ENCODE measurements at places on chromosomes 5 and 9.

DNA sequence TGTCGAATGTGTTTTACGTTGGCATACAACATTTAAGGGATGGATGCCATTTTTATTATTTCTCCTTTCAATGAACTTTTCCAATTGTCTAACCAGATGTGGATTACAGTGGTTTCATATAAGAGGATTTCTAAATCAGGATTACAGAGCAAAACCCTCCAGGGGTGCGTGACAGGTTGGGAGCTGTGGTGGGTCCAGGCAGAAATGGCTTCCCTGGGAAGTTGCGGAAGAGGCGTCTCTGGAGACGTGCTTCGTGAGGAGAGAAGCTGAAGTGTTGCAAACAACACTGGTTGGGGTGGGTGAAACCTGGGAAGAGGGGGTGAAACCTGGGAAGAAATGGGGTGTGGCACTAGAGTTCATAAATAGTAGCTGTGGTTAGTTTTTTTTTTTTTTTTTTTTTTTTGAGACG, 4.5 kb upstream of the RPL26L1 start:
- no peak for DNase-seq

DNA sequence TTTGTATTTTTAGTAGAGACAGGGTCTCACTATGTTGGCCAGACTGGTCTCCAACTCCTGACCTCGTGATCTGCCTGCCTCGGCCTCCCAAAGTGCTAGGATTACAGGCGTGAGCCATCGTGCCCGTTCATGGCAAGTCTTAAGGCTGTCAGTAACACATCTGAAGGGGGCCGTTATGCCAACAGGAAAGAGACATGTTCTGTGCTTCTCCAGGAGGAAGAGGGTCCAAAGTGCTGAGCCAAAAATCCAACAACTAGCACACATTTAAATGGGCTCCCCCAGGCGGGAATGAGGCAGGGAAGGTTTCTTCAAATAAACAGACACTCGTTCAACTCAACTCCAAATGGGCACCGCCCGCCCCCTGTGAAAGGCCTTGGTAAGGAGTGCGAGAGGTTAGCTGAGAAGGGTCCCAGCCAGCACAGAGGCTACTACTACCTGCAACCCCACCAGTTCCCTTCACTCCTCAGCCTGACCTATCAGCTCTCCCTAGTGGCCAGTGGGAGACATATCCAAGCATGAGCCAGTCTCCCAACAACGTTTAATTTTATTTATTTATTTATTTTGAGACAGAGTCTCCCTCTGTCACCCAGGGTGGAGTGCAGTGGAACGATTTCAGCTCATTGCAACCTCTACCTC, 84.1 kb upstream of the DMRT1 start:
- no peak for DNase-seq

- DNase-seq: peak; percentile 61
These were observed 11.7 kb downstream of the MED7 start for GRCh38 chr5:157130925-157131324.

- no peak for DNase-seq
These were observed 75.3 kb upstream of the IL12B start for GRCh38 chr5:159405611-159406031.

DNA sequence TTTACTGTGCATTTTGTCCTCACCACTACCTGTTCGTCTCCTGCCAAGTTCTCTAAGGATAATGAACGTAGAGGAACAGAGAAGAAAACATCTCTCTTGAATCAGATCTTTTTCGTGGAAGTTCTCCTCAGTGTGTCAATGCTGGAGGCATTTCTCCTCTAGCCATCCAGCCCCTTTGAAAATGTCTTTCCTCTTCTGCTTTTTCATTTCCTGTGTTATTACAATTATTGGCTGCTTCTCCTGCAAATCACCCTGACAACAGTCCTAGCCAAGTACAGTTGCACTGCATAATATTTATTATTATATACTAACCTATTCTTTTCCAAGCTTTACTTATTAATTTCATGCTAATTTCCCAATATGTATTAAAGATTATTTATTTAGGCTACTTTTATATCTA, 61.8 kb upstream of the TRPM3 start:
- DNase-seq: no peak

DNA sequence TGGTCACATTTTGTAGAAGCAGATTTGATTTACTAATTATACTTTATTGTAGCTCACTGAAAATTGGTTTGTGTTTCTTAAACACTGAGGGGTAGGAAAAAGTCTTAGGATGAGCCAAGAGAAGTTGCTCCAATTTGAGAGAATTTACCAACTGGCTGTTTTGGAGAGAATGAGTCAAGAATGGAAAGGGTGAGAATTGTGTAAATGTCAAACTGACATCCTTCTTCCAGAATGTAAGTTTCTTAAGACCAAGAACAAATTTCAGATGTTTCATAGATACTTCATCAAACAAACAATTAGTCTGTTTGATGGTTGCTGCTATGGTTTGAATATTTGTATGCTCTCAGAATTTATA, 106.2 kb upstream of the TXNDC8 start:
- DNase-seq: no peak

- DNase-seq: no peak
These were observed 5.6 kb downstream of the P4HA2 start for GRCh38 chr5:132221781-132222648.

All from CD14-positive monocyte (primary cell).